ENCODE measurements at places on chromosomes 7 and 10.

DNA sequence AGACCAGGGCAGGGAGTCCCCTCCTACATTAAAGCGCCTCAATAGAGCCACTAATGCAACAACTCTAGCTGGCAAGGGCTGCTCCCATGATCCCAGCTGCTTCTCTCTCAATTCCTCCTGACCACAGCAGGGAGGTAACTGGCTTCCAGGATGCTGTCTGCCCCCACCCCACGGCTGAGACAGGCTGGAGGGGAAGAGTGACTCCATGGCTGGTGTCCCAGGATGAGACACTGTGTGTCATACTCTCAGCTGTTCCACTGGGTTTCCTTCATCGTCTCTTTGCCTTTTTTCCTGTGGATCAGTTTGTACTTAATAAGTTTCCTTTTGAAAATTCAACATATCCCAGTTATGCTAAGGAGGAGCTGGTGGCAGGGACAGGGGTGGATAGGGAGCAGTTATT lies 27.7 kb upstream of the MYH16 start:
- H3K27me3 ChIP-seq = peaks cover 22% of the 10 kb centered on the region
- H3K4me1 ChIP-seq = no peaks in the 10 kb centered on the region
- no peak overlapping the region for H3K27ac ChIP-seq
- no peaks in the 10 kb centered on the region for H3K36me3 ChIP-seq
- no peak overlapping the region for H3K4me3 ChIP-seq

- peaks cover 55% of the 10 kb centered on the region for H3K4me1 ChIP-seq
- peak overlapping the region; percentile 83 for H3K27ac ChIP-seq
- peak overlapping the region; percentile 80 for H3K4me3 ChIP-seq
- no peaks in the 10 kb centered on the region for H3K27me3 ChIP-seq
- no peak for ATAC-seq
These were observed 110.7 kb downstream of the RALA start for GRCh38 chr7:39733881-39734632.

- no peaks in the 10 kb centered on the region for H3K27me3 ChIP-seq
- H3K36me3 ChIP-seq = no peaks in the 10 kb centered on the region
- no peak for ATAC-seq
- H3K4me1 ChIP-seq = peaks cover 38% of the 10 kb centered on the region
- H3K27ac ChIP-seq = peak overlapping the region; percentile 95
These were observed 59.3 kb downstream of the PRTFDC1 start for GRCh38 chr10:24893127-24893526.

DNA sequence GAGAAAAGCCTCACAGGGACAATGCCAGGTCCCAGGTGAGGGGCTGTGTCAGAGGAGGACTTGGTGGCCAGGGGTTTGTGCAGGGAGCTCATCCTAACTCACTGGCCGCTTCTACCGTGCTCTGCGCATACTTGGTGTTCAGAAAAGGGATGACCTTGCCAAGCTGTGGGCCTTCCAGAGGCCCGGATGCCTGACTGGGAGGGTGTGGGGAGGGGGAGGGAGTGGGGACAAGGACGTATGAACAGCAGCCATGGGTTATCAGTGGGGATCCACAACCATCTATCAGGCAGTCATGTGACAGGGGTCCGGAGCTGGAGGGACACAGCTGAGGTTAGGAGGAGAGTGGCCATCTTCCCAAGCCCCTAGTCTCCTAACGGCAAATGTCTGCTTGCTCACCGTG lies 6.2 kb downstream of the SFXN4 start:
- peaks cover 74% of the 10 kb centered on the region for H3K36me3 ChIP-seq
- peaks cover 18% of the 10 kb centered on the region for H3K4me1 ChIP-seq
- H3K27me3 ChIP-seq = no peaks in the 10 kb centered on the region
- ATAC-seq = no peak

- H3K4me1 ChIP-seq = peaks cover 61% of the 10 kb centered on the region
- H3K27me3 ChIP-seq = no peaks in the 10 kb centered on the region
- H3K36me3 ChIP-seq = no peaks in the 10 kb centered on the region
- ATAC-seq = peak; percentile 78
- peak overlapping the region; percentile 51 for H3K27ac ChIP-seq
These were observed 65.4 kb upstream of the STEAP1B start for GRCh38 chr7:22565315-22565811.

DNA sequence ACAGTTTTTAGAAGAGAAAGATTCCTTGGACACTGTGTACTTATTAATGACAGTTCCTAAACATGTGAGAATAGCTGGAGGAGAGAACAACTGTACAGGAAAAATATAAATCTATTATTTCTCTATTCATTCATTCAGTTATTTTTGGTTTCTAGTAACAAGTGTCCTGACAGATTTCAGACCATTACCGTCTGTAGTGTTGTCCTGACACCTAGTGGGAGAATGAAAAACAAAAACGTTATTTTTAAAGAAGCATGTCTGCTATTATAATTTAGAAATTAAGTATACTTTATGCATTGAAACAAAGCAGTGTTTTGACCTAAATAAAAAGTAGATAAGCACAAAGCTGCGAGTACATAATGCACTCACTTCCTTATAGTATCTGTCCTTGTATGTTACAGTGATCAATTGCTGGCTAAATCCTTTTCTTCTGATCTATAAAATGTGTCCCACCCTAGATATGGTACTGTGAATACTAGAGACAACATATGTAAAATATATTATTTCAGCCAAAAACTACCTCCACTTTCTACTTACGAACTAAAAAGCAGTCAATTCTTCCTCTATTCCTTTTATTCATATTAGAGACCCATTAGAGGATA lies 575.6 kb downstream of the ARL4A start:
- H3K36me3 ChIP-seq = no peaks in the 10 kb centered on the region
- H3K4me3 ChIP-seq = no peak overlapping the region
- no peaks in the 10 kb centered on the region for H3K4me1 ChIP-seq

DNA sequence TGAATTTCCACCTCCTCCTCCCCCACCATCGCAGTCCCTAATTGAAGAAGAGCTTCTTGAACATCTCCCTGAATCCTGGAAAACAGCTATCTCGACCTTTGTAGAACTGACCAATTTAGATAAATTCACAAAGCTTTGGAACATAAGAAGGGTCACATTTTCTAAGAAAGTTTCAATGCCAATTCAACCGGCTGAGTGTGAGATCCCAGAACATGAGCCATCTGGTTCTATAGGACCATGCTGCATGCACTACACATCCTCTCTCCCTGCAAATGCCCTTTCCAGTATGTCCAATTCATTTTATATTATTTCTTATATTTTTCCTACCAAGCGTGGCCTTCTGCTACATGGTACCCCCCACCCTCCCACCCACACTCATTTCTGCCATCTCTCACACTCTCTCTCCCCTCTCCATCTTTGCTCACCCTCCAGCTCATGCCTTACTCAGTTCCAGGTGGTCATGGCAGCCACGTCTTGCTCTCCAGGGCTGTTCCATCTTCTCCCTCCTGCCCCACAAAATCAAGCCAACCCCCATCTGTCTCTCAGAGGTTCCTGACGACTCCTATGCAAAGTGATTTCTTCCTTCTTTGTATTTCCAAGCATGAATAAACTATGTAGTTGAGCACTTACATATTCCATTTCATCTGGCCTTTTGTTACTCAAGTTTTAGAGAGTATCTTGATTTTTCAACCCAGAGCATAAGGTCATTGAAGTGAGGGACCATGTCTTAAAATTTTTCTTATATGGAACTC lies 19.3 kb downstream of the FRMD4A start:
- no peak overlapping the region for H3K27ac ChIP-seq
- H3K36me3 ChIP-seq = no peaks in the 10 kb centered on the region
- peaks cover 51% of the 10 kb centered on the region for H3K27me3 ChIP-seq

DNA sequence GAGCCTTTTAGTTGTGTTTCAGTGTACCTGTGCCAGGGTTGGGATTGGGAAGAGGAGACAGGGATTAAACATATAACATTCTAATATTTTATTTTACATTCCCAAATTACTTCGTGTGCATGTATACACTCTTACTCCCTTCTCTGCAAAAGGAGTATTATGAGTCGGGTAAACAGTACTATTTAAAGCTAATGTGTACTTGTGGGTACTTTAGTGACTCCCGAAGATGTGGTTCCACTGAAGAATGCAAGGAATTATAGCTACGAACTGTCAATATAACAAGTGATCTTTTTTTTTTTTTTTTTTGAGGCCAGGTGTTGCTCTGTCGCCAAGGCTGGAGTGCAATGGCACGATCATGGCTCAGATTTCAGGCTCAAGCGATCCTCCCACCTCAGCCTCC lies 122.6 kb upstream of the RPA3 start:
- H3K27ac ChIP-seq = no peak overlapping the region
- no peak for ATAC-seq
- H3K4me3 ChIP-seq = no peak overlapping the region
- no peaks in the 10 kb centered on the region for H3K27me3 ChIP-seq

DNA sequence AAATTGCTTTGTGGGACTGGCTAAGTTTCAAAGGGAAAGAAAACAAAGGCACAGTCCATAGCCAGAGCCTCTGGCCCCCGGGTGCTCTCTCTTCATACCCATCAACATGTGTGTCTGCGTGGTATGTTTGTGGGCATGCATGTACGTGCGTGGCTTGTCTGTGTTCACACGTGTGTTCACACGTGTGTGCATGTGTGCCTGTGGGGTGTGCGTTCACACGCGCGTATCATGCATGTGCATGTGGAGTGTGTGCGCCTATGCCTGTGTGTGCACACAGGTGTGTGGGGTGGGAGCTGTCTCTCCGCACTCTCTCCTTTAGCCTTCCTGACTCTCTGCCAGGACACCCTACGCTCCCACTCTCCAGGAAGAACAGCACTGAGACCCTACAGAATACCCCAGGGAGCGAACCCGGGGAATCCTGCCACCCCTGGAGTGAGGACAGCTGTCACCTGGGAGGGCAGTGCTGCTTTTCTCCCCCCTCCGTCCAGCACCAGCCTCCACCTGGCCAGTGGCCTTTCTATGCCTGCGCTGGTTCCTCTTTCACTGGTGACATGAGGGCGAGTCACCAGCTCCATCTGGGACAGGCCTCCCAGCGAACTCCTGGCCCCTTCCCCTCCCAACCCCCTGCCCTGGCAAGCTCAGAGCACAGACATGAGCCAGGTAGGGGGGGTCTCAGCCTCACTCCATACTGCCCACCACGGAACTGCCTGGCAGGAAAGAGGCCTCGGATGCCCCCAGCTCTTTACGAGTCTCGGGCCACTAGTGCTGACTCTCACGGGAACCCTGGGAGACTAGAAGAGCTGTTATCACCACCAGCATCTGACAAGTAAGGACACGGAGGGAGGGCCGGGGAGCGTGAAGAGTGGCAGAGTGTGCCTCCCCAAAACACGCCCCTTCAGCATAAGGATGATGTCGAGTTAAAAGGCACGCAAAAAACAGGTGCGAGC lies 16.5 kb downstream of the WDR86 start:
- no peak overlapping the region for H3K4me3 ChIP-seq
- H3K27ac ChIP-seq = no peak overlapping the region
- H3K4me1 ChIP-seq = peaks cover 6% of the 10 kb centered on the region
- no peak for ATAC-seq
- peaks cover 60% of the 10 kb centered on the region for H3K27me3 ChIP-seq
- no peaks in the 10 kb centered on the region for H3K36me3 ChIP-seq

DNA sequence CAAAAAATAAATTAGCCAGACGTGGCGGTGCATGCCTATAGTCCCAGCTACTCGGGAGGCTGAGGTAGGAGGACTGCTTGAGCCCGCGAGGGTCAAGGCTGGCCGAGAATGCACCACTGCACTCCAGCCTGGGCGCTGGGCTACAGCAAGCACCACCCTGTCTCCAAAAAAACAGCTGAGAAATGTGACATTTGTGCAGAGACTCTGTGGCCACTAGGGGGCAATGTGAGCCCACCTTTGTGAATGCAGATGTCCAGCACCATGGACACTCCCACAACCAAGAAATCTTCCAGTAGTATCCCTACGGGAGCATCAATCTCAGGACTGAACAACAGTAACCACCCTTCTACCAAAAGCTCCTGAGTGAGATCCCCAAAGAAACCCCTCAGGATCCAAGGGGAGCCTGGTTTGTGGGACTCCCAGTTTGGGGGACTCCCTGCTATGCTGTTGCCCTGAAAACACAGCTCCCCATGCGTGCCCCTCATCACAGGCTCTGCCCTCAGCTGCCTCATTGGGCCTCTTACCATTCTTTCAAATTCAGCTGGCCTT lies 6.2 kb upstream of the AHCYL2 start:
- H3K27ac ChIP-seq = no peak overlapping the region
- H3K4me3 ChIP-seq = no peak overlapping the region
- H3K4me1 ChIP-seq = peaks cover 24% of the 10 kb centered on the region
- peak; percentile 79 for ATAC-seq
- no peaks in the 10 kb centered on the region for H3K36me3 ChIP-seq

GRCh38 chr10:33365871-33366411 lies 31.5 kb upstream of the NRP1 start:
- no peak for ATAC-seq
- H3K4me1 ChIP-seq = no peaks in the 10 kb centered on the region
- no peaks in the 10 kb centered on the region for H3K27me3 ChIP-seq
- no peak overlapping the region for H3K27ac ChIP-seq

DNA sequence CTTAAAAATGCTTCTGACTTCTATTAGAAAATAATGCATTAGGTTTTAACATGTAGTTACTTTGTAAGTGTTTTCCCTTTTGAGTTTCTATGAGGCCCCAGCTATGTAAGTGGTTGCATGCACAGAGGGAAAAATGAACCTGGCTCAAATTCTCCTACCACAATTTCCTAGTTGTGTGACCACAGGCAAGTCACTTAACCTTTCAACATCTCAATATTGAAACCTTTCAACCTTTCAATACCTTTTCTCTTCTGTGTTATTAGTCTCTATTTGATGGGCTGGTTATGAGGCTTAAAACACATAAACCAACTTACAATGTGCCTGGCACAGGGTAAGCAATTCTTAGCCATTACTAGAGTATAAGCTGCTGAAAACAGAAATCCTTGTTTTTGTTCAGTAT lies 203.0 kb downstream of the KCND2 start:
- no peaks in the 10 kb centered on the region for H3K4me1 ChIP-seq
- ATAC-seq = no peak
- no peaks in the 10 kb centered on the region for H3K36me3 ChIP-seq
- H3K27ac ChIP-seq = no peak overlapping the region

DNA sequence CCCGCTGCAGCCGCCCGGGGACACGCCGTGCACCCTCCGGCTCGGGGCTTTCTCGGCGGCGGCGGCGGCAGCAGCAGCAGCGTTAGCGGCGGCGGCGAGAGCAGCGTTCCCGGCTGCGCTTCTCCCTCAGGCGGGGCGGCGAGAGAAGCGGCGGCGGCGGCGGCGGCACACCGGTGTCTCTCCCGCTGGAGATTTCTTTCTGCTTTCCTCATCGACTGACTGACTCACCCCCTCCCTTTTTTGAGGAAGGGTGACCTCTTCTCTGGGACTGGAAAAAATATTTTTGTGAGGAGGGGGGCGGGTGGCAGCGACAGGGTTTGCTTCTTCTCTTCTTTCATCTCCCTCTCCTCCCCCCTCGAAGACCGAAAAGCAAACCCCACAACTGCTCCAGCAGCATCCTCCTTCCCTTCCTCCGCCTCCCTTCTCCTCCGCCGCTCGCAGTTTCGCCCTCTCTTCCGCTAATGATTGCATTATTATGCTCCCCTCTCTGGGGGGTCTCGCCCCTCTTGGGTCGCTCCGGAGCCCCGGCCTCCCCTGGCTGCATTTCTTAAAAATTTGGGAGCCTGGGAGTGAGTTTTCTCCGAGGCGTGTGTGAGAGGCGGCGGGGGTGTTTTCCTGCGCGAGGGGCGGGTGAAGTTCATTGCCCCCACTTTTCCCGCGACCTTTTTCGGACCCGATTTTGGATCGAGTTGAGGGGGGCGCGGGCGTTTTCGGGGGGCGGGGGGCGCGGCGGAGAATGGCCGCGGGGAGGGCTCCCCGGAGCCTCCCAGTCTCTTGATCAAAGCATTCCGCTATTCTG lies 411 bp downstream of the AUTS2 start:
- no peaks in the 10 kb centered on the region for H3K36me3 ChIP-seq
- no peaks in the 10 kb centered on the region for H3K27me3 ChIP-seq
- ATAC-seq = peak; percentile 21

GRCh38 chr10:115093286-115093775 lies at the start of gene ATRNL1:
ATRNL1 (plus strand) TSS chr10:115093365; CDS start chr10:115093751, 386 bp downstream.
- H3K27ac ChIP-seq = no peak within 1 kb of the TSS
- H3K4me1 ChIP-seq = peaks cover 14% of the 10 kb centered on the region
- peaks cover 22% of the 10 kb centered on the region for H3K27me3 ChIP-seq
- no peaks in the 10 kb centered on the region for H3K36me3 ChIP-seq
- peak; percentile 81 for ATAC-seq

All from stimulated activated memory B cell treated with anti-CD40 and anti-IgM and Interleukin-4, amounts not matched to agents 10 μg/mL and 1 μg/mL and 100 μg/mL, for 72 hours (primary cell).